ENCODE measurements at places on chromosomes 4 and X. TPM values are rescaled to one million over a fixed set of nuclear protein-coding genes. Genes with fewer than 3 reads are reported as not detected.

MAP9 gene
- 0.08 TPM for polyA plus RNA-seq

DGKK gene
- not detected for polyA plus RNA-seq

MGARP gene
- polyA plus RNA-seq, result 0.13 TPM

BEX1 gene
- 0.25 TPM for polyA plus RNA-seq

CXCL10 gene
- 0.16 TPM for polyA plus RNA-seq

DNA sequence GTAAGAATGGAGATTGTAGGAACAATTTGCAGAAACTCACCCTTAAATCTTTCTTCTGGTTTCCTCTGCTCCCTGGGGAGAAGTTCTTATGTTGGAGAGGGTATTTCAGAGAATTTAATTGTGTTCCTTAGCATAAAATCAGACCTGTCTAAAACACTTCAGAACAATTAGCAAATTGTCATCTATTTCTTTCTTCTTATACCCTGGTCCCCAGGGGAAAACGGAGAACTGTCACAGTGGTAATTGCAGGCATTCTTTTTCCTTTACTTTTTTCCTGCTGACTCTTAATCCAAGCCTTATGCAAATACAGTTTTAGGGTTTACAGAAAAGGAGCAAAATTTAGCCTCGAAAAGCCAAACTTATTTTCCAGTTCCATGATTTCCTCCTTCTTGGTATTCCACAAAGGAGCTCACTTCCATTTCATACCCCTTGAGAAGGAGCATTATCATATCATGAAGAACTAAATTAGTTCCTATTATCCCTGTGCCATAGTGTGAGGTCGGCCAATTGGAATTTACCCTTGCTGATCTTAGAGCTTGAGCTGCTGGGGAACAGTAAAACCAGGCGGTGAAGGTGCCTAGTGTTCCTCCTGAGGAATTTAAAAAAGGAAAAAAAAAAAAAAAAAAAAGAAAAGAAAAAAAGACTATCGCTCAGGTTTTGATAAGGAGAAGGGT is 173.8 kb downstream of the IL15 start:
- no peak for DNase-seq

- no peak for DNase-seq
Measured at GRCh38 chrX:11103006-11103405, 8.1 kb upstream of the HCCS start.

DNA sequence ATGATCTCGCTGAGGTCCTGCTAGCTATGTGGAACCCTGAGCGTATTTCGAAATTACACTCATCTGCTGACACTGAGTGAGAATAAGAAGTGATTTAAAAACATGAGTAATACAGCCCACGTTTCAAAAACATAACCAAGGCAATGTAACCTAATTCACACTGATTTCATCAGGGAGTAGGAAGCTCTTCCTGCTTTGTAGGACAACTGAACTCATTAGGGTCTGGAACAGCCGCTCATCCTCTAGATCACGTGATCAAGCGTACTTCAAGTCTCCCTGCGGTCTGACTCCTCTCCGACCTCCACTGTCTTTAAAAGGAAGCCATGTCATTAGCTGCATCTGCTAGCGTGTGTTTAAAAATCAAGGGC is 138.0 kb downstream of the NSUN7 start:
- no peak for DNase-seq

DNA sequence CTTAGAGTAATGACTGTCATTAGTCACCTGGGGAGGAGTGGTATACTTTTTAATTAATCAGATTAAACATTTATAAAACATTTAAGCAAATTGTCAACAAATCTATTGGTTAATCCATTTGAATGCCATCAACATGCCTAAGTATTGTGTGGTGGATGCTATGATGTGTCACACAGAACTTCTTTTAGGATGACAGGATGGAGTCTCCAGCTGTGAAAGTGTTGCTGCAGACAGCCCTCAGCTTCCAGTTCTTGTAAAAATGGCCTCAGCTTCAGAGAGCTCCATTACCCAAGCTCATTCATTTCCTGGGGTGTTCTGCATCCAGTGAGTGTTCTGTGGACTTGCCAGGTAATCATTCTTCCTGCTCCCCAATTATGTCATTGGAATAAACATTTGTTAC is 74.3 kb upstream of the CLNK start:
- no peak for DNase-seq

DNA sequence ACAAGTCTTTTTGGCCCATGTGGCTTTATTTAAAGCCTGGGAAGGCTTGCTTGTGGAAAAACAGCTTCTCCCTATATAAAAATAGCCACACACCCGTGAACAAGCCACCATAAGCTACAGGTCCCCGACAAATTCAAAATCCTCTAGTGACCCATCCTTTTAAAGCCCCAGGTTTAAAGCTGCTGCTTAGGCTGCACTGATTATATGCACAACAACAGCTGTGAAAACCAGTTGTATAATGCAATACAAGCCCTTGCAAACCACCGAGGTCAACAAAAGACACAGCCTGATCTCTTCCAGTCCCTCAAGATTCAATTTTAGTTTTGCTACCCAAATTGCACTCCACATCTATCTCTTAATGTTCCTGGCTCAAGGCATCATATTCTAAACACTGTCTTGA is 186.0 kb upstream of the WDFY3 start:
- DNase-seq, result no peak

DNA sequence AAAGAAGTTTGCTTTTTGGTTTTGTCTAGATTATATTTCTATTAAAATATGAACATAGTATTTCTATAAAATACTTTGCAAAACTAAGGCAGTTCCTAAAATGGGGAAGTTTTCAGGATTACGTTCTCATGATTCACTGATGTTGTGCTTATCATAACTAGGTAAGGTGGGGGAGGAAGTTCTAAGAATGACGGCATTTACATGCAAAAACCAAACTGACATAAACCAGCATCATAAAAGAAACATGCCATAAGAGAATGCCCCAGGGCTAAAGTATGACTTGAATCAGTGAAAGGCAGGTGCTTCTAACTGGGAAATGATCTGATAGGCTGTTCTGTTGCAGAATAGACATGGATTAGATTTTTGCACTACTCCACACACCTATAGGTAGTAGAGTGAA is 204.7 kb upstream of the JADE1 start:
- no peak for DNase-seq

DNA sequence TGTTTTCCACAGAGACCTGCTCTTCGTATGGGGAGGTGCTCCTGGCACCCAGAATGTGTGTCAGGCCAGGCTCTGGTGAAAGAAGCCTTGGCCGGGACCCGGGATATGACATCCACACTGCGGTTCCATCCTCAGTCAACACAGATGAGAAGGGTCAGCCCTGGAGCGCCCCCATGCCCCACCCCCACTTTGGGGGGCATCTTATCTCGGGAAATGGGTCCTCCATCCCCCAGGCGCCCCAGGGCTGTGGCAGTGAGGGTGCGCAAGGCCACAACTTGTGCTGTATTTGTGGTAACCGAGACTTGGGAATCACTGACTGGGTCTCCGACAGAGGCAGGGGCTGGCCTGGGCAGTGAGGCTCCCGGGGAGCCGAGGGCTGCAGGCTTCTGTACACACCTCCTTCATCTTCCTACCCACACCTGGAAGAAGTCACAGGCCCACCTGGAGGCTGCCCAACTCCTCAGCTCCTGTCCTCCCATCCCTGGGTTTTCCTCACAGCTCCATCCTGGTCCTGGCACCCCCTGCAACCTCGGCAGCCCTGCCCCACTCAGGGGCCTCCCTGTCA is 8.0 kb downstream of the CFAP99 start:
- no peak for DNase-seq

DNA sequence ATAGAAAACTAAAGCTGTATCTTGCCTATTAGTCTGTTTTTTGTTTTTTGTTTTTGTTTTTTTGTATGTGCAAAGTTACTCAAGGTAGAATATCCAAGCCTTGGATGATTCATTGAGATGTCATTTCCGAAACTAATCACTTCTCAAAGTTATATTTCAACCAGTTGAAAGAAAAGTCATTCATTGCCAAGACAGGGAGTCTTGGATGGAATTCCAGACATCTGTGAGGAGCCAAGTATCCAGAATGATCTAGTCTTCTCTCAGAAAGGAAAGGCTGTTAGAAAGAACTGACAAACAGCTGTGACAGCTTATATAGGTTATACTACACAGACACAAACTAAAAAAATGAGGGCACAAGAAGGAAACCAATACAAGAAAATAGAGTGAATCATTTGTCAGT is 141.1 kb upstream of the NDST3 start:
- no peak for DNase-seq

Measured in psoas muscle (tissue), 8 donors.